Choroid plexus epithelial cell (primary cell): ENCODE measurements at places on chromosomes 7 and 10.

DNA sequence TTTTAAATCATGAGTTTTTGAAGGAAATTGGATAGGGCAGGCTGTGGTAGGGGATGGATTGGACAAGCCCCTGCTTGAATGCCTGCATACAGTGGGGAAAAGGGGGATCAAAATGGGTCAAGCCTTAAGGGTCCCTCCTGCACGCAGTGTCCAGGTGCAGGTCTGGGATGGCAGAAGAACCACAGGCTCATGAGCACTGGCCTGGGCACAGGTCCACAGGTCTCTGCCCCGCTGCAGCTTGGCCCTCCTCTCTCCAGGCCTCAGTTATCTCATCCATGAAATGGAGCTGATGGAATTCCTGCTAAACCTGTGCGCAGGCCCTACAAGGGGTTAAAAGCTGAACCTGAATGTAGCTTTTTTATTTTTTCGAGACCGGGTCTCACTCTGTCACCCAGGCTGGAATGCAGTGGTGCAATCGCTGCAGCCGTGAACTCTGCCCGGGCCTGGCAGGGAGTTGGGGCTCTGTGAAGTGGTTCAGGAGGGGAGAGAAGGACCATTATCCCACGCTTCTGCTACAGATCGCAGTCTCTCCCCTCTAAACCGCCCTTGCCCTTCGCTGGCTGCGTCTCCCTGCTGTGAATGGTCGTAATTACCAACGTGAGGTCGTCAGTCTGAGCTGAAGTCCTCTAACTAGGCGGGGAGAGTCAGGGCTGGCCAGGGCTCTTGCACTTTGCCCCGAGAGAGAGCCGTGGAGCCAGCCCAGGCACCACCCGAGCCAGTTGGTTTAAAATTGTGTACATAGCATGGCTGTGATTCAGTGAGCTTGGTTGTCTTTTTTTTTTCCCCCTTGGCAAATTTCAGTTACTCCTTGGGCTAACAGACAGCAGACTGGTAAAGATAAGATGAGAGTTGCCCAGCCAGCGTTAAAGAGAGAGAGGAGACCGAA is 77.5 kb upstream of the GTF2I start:
- peak; percentile 71 for DNase-seq

DNA sequence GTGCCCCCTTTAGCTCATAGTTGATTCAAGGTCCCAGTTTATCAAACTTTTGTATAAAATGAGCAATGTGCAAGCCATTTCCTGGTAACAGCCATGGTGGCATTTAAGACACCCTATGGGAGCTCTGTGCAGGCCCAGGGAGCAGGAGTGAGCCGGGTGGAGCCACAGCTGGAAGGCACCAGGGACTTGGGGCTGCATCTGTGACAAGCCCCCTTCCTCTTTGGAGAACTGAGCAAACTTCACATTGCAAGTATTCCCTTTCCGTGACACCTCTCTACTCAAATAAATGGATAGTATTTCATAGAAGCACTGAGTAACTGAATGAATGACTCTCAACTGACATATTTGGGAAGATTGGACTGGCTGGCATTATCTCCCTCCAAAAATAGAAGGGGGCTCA is 558.7 kb upstream of the FOXK1 start:
- DNase-seq, result no peak

- DNase-seq, result no peak
Measured at GRCh38 chr10:93248583-93249227, 175.0 kb downstream of the CYP26A1 start.

DNA sequence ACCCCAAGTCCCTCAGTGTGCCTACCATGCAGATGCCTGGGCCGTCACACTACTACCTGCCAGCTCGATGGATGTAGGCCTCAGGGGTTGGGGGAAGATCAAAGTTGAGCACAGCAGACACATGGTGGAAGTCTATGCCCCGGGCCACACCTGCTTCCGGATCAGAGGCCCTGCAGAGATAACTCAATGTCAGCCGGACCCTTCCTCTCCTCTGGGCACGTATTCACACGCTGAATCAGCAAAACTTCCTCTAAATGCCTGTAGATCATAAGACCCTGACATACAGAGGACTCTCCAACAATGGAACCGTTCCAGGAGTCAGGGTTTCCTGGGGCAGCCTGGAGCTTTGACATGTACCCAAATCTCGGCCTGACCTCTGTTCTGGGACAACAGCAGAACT is 3.7 kb downstream of the DDX56 start:
- no peak for DNase-seq
